ENCODE measurements at places on chromosomes 7 and 10. TPM values are rescaled to one million over a fixed set of nuclear protein-coding genes. Genes with fewer than 3 reads are reported as not detected.

GRID2IP gene
- 3.5 TPM for total RNA-seq

GJC3 gene
- total RNA-seq: not detected

NPFFR1 gene
- 0.54 TPM for total RNA-seq

OR2A7 gene
- 0.91 TPM for total RNA-seq

EPHA1 gene
- 1.6 TPM for total RNA-seq

ANXA8 gene
- total RNA-seq: not detected

FBXO24 gene
- total RNA-seq: 0.45 TPM

RSPH10B gene
- total RNA-seq: 4.1 TPM

GRCh38 chr10:15168291-15168785, at the start of gene NMT2:
NMT2 (minus strand) TSS chr10:15168693; CDS start chr10:15168612, 81 bp downstream.
- no peak for DNase-seq

DNA sequence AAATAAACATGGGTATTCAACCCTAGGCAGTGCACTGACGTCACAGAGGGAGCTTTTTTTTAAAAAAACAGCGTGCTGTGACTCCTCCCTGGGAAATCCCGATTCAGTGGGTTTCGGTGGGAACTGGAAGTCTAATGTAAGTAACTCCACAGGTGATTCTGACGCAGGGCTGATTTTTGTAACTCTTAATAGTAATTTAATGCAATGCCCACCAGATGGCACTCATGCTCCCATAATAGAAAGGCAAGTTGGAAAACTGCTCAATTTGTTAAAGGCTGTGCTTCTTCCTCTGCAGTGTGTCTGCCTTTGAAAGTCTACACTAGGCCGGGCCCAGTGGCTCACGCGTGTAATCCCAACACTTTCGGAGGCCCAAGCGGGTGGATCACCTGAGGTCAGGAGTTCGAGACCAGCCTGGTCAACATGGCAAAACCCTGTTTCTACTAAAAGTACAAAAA, 10.9 kb upstream of the RSU1 start:
- DNase-seq: peak; percentile 61

DNA sequence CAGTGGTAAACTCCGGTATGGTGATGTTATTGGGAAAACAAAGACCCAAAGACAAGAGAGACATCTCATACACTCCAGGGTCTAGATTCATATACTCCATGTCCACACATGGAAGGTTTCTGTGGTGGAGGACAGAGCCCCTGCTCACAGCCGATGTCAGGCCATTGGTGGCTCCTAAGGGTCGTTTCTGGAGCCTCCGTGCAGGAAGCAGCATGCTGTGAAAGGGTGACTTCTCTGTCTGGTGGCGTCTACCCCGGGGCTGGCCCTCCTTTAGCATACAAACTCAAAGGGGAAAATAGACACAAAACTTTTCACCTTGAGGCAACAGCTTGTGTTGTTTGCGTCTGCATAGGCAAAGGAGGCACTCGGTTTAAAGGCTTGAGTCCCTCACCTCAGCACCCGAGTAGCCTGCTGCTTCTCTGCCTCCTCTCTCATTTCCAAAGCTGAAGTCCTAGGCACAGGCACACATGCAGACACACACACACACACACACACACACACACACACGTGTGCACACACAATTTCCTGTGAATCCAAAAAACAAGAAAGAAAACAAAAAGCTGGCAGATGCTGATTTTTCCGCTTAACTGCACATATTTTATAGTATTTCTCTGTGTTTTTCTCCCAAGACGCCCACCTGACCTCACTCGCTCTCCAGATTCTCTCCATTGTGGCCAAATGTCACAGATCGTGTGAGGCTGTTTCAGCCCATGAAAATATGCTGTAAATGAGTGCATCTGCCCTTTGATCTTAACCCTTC, 601.4 kb upstream of the MGMT start:
- no peak for DNase-seq

DNA sequence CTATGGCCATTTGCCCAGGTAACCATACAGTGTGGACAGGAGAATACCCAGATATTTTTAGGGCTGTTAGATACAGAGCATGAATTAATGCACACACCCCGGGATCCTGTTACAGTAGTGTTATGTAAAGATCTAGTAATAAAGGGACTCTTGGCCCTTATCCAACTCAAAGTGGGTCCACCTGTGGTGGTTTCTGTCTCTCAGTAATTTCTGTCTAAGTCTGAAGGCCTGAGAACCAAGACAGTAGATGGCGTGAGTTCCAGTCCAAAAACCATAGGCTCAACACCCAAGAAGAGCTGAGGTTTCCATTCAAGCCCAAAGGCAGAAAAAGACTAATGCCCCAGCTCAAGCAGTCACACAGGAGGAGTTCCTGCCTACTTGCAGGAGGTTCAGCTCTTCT, 277.7 kb downstream of the ZEB1 start:
- DNase-seq: no peak

DNA sequence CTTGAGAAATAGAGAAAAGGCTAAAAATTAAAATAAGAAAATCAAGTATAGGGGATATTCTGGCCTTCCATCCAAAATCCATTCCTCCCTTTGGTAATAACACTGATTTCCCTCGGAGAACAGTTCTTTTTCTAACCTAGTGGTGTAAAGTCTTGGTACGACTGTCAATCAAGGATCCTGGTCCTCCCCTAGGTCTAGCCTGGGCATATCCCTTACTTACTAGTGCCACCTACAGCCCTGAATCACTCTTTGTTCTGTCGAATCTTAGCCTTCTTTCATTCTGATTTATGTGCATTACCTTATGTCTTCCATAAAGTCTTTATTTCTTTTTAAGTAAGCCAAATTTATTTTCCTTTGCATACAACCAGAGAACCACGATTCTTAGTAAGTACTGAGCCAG, 298.7 kb upstream of the LRRTM3 start:
- peak; percentile 4 for DNase-seq

DNA sequence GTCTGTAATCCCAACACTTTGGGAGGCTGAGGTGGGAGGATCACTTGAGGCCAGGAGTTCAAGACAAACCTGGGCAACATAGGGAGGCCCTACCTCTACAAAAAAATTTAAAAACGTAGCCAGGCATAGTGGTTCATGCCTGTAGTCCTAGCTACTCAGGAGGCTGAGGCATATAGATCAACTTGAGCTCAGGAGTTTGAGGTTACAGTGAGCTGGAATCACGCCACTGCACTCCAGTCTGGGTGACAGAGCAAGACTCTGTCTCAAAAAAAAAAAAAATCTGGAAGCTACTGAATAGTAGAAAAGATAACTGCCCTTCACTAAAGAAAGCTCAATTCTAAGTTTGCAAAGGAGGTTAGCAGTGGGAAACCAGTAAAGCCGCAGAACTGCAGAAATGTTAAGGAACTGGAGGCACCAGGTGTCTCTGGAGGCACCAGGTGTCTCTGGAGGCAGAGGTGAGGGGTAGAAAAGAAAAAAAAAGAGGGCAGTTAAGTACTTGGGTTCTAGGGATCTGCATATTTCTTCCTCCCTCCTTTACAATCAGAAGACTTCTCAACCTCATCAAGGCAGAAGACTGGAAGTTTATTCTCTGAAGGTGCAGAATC, 56.5 kb downstream of the RNLS start:
- no peak for DNase-seq

DNA sequence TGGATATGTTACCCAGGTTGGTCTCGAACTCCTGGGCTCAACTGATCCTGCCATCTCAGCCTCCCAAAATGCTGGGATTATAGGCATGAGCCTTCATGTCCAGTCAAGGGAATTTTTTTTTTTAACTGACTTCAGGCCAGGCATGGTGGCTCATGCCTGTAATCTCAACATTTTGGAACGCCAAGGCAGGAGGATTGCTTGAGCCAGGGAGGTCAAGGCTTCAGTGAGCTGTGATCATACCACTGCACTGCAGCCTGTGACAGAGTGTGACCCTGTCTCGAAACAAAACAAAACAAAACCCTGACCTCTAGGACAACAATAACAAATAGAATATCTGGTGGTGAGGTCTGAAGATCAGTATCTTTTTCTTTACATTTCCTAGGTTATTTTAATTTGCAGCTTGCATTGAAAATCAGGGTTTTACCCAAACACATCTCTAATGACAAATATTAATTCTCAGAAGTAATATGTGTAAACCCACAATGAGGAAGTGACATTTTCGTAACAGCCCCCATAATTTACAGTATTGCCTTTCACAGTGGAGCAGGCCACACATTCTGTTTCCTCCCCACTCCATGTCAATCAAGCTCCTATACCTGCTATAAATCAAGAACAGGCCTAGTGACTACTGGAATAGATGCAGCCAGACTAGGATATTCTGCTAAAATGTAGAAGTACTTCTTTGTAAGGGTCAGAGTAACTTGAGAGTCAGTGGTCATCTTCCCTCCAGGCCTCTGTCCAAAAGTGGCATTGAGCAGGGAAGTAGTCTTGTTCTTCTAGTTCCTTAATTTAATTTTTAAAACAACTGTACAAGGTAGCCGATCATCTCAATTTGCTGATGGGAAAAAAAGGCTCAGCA, 43.3 kb upstream of the ECHDC3 start:
- no peak for DNase-seq

DNA sequence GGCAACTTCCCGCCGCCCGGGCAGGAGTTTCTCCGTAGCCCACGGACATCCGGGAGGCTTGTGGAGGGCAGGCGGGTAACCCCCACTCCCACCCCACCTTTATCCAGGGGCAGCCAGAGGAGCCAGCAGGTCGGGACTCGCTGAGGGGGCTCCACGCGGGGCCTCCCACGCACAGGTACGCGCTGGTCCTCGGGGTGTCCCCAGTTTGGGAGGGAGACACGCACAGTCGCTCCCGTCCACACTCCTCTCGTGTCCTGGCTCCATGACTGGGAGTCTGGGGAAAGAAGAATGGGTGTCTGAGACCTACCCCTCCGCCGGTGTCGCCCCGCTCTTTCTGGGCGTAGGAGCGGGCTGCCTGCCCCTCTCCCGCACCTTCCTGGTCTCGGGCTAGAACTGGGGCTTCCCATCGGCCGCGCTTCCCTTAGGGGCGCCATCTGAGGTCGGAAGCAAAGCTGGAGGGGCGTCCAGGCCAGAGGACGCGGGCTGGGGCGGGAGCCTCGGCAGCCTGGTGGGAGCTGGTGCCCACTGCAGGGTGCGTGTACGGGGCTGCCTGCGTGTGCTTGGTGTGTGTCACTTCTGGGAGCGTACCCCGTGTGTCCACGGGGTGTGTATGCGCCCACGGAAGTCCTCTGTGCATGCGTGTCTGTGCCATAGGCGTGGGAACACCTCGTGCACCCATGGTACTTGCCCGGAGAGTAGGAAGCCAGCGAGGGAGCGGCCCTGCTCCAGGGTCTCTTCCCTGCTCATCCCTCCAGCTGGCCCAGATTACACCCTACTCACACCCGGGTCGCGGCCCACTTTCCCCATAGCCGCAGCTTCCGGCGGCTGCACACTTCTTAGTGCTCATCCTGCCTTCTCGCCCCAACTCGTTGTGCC, 73.0 kb upstream of the LEP start:
- peak; percentile 38 for DNase-seq

DNA sequence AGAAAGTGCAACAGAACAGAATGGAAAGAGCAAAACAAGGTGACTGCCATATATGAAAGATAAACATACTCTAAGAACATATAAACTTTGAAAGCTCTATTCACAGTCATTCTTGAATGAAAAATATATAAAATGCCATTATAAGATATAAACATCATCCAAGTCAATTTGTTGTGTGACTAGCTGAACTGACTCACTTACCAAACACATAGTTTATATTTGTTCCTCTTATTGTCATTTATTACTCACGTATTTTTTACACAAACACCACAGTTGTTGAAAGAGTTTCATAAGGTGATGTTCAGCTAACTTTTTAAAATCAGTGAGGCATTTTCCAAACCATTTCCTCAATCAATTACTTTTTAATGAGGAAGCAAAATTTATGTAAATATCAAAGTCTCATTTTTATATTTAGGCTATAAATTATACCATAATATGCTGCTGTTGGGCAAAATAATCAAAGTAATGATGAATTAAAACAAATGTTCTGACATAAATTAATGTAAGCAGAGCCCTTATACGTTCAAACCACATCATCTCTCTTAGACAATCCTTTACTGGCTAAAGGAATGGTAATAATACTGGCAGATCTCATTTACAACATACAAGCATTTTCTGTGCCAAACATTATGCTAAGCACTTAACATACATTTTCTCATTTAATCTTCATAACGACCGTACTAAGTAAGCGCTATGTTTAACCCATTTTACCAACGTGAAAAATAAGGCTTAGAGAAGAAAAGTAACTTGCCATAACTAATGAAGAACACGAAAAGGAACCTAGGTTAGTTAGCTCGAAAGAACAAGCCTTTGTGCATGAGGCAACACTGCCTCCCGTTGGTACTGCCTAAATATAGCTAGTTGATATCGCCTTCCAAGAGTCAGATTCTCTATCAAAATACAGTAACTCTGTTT, 7.3 kb downstream of the LRRN3 start:
- peak; percentile 19 for DNase-seq

GRCh38 chr10:58556516-58557165, 44.0 kb downstream of the BICC1 start:
- no peak for DNase-seq

DNA sequence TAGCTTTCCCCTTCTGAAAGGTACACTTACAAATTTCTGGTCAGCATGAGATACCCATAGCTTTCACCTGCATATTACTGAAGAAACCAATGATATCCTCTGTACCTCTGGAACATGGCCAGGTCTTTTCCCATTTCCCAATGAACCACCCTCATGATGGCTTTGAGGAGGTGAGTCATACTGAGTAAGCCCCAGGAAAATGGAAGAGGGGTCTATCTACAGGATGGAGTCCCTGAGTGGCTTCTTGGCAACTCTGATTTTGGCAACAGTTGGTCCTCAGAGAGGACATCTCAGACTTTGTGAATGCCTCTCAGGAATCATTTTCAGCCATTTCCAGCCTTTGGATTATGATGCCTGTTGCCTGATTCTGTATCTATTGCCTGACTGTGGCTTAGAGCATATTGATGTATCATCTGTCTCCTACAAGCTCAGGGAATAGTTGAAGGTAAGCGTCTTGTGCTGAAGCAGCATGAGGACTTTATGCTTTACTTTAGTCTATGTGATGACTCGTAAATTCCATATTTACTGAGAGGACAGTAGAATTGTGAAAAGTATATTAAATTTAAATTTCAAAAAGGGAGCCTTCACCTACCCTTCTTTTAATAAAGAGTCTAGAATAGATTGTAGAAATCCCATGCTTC, 84.7 kb upstream of the DKK1 start:
- DNase-seq: no peak

GRCh38 chr10:3472287-3473051, 299.9 kb upstream of the PITRM1 start:
- no peak for DNase-seq

- DNase-seq: no peak
These were observed 1.6 kb downstream of the PHTF2 start for GRCh38 chr7:77800158-77800557.

- DNase-seq: no peak
These were observed 2.9 kb downstream of the INPP5A start for GRCh38 chr10:132540456-132540855.

DNA sequence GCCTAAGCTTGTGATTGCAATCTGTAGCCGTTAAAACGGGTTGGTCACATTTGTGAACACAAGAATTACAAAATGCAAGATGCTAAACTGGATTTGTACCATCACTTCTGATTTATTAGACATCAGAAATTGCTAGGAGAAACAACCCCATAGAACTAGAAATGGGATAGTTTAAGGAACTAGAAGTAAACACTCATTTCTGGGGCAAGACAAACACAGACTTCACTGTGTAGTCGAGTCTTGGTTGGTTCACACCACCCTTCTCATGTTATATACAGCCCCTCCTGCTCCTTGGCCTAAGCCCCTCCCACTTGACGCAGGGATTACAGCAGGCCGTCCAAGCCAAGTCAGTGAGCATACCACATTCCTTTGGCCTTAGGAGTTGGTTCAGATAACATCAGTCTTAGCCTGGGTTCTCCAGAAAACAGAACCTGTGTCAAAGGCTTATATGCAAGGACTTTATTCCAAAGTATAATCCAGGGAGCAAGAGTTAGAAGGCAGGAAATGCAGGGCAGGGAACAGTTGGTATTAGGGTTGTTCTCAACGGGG, 2.0 kb upstream of the NRAP start:
- DNase-seq: no peak
